ENCODE measurements at places on chromosomes 5 and 9.

GRCh38 chr5:56595566-56595965 is 219.8 kb upstream of the MAP3K1 start:
- DNase-seq: no peak

DNA sequence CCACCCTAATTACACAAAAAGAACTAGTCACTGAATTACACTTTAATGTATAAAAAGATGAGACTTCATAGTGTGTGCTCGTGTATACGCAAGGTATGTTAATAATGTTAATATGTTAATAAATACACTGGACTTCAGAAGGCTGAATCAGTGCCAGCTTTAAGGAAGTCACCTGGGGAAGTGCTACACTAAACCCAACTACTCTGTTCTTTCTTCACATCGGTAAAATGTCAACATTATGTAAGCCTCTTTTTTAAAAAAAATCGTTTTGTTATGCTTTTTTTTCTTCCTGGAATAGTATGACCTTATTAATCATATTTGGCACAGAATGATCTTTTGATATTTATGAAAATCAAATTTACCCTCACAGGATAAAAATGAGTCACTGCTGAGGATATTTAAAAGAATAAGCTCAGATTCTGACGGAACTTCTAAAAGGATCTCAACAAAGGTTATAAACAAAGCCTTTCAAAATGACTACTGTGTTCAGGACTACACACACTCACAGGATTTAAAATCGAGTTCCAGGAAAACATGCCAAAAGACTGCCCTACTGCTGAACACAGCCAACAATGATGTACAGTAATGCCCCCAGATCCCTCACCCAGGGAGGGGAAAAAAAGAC is 75.9 kb downstream of the AUH start:
- peak; percentile 30 for DNase-seq

GRCh38 chr5:166926138-166926537 is 1365.3 kb upstream of the WWC1 start:
- DNase-seq: no peak

- no peak for DNase-seq
Measured at GRCh38 chr5:32206053-32206452, 31.9 kb upstream of the GOLPH3 start.

DNA sequence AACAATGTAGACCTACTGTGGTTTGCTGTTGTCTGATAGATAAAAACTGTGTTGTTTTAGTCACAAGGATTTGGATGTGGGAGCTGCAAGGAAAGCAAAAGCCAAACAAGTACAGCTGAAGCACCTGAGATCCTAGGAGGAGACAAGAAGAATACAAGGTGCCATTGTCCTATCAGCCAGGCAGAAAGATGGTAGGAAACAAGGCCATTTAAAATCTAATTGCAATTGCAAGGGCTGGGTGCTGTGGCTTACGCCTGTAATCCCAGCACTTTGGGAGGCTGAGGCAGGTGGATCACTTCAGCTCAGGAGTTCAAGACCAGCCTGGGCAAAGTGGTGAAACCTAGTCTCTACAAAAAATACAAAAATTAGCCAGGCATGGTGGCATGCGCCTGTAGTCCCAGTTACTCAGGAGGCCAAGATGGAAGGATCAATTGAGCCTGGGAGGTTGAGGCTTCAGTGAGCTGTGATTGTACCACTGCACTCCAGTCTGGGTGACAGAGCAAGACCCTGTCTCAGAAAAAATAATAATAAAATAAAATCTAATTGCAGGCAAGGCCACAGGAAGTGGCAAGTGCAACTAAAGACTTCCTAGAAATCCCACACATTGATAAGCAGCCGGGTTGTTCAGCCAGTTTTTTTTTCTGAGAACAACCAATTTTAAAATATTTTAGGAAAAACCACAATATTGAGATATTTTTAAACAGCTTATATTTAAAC is 22.6 kb downstream of the DOCK8 start:
- no peak for DNase-seq

DNA sequence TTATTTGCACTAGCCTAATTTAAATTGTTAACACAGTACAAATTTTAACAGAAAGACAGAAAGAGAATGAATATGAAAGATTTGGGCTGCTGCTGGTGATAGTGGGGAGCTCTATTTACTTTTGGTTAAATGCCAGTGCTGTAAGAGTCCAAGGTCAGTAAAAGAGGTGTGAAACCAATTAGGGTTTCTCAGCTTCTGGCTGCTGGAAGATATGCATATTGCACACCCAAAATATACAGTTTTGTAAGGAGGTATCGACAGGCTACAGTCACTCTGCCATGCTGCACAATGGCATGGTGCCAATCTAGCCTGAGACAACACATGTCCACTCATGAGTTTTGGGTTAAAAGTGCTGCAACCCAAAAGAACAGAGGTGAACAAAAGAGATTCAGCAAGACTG is 79.3 kb downstream of the PPP2R2B start:
- DNase-seq: peak; percentile 7

DNA sequence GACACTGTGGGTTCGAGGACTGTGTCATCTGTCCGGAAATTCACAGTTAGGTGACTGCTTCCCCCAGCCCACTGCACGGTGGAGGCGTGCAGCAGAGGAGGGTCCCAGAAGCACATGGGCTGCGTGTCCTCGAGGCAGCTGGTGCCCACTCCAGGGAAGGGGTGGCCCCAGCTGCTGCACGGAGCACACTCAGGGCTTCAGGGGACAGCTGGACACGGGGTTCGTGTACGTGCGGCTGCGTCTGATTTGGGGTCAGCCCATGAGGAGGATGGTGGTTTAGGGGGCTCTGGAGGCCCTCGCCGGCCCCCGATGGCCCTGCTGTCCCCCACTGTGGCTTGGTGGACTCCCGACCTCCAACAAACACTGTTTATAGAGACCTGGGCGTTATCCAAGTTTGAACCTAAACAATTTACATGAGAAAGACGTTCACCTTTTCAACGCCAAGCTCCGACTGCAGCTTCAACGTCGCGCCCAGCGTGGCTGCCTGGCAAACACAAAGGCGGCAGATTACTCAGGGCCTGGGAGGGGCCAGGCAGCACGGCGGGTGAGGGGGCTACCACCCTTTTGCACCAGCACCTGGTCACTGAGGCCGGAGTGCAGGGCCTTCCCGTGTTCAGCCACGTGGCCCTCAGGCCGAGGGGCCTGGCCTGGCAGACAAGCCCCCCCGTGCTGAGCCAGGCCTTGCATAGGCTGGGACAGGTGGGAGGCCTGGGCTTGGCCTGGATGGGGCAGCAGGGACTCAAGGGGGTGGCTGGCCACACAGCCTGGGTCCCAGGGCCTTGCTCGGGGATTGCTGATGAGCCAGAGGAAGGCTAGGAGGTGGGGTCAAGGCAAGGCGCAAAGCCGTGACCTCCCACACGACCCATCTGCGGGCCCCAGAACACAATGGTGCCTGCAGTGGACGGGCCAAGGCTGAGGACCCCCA is 55.2 kb downstream of the EXD3 start:
- DNase-seq: no peak

DNA sequence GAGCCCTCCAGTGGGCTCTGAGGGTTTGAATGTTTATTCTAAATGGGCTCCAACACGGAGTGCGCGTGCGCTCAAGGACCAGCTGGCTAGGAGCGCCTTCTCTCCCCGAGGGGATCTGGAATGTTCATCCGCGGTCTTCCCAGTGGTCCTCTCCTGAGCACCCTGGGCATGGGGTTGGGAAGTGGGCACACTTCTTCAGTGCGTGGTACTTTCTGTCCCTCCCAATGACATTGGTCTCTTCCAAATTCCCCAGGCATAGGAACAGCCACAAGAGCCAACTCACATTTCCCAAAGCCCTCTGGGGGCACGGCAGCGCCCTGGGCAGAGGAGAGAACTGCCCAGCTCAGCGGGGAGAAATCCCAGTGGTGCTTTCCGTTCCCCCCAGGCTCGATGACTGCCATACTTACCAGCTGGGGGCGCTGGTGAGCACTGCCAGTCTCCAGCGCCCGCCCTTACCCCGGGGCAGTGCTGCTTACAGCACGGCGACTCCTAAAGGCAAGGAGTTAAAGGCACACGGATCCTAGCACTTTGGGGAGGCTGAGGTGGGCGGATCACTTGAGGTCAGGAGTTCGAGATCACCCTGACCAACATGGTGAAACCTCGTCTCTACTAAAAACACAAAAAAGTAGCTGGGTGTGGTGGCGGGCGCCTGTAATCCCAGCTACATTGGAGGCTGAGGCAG is 29.9 kb upstream of the OBP2B start:
- peak; percentile 53 for DNase-seq

GRCh38 chr5:20044460-20044859 is 56.5 kb upstream of the CDH18 start:
- no peak for DNase-seq

GRCh38 chr9:135579356-135579755 is 17.8 kb downstream of the PAEP start:
- DNase-seq: no peak

DNA sequence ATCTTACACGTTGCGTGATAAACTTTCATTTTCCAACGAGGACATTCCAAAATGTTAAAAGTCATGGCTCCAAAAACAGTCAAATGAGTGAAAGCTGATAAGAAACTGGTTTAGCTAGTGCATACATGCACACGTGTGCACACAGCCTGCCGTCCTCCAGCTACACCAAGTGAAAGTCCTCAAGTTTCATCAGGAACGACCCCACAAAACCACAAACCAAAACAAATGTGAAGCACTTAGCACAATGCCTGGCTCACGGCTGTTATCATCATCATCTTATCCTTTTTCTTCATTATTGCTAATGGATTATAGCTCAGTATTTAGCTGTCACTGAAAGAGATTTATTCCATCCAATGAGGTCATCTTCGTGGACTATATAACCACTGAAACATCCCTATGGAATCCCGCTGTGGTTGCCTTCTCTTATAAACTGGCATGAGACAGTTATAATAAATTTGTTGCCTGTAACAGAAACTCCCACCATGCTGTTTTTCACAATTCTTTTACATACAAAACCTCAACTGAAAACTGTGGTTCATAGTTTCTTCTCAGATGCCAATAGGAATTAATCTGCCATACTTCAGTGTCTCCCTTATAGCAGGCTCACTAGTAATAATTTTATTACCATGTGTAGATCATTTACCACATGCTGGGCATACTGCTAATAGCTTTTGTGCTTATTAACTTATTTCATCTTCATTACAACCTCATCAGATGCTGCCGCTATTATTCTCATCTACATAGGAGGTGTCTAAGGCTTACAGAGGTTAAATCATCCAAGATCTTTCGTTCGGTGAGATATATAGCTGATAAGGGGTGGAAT is 56.1 kb downstream of the SAXO1 start:
- DNase-seq: peak; percentile 83

DNA sequence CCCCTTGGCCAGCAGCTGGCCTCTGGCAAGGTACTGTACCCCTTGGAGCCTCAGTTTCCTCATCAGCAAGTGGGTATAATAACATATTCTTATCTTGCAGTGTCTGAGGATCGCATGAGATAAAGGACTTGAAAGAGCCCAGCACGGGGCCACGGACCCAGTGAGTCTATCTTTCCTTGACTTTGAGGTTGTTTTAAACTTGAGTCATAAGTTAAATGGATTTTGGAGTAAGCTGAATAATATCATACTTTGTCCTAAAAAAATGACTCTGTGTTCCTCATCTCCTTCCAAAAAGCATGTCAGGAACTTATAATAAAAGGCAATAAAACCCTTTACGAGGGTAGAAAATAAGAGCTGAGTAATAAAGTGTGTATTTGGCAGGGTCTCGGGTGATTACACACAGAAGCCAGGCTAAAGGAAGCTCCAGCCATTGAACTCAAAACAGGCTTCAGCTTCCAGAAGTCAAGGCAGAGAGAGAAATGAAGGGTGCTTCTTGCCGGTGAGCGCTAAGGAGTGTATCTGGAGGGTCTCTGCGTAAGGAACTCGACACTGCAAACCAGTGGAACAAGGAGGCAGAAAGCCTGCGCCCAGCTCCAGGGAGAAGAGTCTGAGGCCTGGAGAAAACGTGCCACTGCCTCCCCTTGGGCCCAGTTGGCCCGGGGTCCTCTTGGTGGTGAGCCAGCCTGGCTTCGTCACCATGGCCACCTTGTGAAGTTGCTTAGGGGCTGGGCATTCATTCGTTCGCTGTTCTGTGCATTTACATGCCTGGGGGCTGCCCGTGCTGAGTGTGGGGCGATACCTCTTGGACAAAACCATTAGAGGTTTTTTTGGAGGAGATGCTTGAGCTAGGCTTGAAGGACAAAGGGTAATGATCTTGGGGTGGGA is 72.4 kb upstream of the PHYKPL start:
- no peak for DNase-seq

- no peak for DNase-seq
Measured at GRCh38 chr5:146917931-146918330, 39.4 kb upstream of the PPP2R2B start.

DNA sequence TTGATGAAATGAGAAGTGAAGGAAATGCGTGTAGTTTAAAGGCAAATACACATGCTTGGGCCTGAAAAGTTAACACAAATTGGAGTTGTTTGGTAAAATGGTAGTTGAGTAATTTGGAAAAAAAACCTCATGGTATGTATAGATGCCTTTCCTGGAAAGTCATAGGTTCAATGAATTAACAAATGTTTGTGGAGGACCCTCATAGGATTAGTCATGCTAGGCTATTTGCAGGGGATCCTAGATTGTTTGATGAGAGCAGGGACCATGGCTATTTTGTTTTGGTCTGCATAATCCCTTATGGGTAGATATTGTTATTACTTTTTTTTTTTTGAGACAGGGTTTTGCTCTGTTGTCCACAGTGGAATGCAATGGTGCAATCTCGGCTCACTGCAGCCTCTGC is 93.5 kb upstream of the NR3C1 start:
- DNase-seq: no peak

DNA sequence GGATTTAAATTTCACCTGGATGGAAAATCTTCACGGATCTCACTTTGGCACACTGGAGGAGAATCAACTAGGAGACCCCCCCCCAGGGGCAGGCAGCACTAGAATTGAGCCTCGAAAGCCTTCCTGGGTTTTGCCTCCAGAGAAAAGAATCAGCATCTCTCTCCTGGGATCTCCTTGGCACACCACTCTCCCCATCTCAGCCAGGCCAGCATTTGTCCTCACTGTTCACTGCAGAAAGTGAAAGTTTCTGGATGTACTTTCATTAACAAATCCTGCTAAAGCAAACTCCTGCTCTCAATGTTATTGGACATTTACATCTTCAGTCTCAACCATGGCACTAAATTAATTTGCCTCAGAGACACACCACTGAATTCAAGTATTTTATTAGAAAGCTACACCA is 312.2 kb downstream of the SLIT3 start:
- DNase-seq: no peak

DNA sequence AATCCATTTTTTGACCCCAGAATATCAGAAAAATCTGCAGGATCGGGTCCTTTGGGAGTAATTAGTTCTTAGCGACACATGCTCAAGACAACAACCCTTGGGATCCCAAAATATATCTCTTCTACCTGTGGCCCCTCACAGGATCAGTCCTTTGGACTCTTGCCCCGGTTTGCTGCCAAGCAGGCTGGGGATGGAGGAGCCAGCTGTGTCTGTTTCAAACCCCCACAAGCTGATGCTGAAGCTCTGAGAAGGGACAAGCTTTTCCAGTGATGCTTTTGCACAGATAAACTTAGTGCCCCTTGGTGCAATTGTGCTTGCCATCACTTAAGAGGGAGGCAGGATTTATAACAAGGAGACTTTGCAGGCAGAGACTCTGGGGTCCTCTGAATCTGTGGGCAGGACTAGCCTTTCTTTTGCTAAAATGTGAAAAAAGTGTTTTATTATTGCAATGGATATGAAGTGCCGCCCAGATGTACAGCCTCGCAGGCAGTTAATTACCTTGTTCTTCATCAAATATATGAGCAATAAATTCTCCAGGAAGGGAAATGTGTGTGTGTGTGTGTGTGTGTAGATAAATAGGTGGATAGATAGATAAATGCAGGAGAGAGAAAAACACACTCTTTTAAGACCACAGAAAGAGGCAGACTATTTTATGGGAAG is 9.6 kb upstream of the LHX2 start:
- no peak for DNase-seq

GRCh38 chr5:120368923-120369715 is 95.0 kb upstream of the PRR16 start:
- DNase-seq: no peak

All from fibroblast of mammary gland (primary cell).